ENCODE measurements at places on chromosomes 7 and 10.

DNA sequence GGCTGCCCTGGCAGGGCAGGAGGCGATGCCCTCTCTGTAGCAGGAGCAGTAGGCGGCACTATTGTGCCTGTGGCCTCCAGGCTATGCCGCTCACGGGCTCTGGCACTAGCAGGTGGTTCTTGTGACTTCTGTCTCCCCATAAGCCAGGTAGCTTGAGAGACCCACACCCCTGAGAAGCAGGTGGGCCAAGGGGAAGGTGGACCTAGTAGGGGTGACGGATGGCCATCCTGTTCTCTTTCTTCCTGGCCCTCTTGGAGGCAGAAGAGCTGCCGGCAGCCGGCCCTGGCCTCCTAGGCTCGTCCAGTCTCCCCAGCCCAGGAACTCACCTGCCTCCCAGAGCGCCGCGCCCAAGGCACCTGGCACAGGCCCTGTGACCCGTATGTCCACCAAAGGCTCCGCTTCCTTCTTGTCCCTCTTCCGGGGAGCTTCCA, 15.4 kb downstream of the MMRN2 start:
- DNase-seq, result no peak

- no peak for DNase-seq
Observed at GRCh38 chr10:72087392-72087968, 871 bp downstream of the SPOCK2 start.

- no peak for DNase-seq
Observed at GRCh38 chr10:61021926-61022325, 77.9 kb upstream of the RHOBTB1 start.

DNA sequence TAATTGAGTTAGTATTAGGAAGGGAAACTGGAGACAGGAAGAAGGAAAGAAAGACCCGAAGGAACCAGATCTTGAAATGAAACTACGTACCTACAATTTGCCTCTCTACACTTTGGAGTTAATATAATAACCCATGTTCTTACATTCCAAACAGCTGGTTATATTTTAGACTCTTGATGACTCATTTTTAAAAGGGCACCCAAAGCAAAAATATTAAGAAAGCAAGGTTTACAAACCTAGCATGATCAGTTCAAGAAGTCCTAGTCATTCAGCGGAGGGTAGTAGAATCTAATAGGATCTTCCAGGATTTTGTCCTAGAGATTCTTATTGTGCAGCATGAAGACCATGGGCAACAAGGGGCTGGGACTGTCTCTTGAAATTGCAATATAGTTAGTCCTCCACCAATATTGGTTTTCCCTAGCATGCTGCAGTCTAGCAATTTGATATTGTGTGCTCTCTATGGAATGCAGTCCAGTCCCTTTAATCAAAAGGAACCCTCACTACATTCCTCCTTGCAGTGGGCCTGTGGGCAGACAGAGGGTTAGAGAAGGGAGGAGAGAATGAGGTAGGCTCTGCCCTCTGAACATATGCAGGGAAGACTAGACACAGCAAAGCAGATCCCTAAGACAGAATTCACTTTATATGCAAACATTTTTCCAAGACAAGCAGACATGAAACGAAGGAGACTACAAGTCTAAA, 230.3 kb downstream of the INHBA start:
- no peak for DNase-seq

DNA sequence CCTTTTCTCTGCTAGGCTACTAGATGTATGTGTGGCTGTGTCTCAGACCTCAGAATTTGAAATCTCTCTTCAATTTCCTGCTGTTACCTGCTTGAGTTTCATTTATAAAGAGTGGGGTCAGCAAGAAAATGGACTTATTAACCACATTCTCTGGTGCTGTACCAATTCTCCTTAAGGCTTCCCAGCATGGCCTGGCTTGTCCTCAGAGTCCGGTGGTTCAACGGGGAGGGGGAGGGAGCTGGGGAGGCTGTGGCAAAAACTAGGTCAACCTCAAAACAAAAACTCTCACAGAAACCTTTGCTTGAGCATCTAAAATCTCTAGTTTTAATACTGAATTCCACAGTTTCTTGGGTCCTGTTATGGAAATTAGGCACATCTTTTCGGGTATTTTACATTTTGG, 389.1 kb upstream of the COBL start:
- DNase-seq, result no peak

DNA sequence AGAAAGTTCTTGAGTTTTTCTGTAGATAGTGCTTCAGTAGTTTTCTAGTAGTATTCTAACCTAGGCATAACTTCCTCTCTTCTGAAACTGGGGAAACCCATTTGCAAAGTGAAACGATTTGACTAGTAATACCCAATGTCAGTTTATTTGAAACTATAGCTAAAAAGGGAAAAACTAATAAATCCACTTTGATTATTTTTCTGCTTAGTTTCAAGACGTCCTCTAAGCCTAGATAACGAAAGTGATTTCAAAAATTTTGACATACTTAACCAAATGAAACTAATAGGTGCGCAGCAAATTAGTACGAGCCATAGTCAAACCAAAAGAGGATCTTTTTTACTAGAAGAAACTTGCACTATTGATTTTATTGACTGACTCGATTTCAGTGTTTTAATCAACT, 9.8 kb upstream of the SP8 start:
- DNase-seq, result no peak

DNA sequence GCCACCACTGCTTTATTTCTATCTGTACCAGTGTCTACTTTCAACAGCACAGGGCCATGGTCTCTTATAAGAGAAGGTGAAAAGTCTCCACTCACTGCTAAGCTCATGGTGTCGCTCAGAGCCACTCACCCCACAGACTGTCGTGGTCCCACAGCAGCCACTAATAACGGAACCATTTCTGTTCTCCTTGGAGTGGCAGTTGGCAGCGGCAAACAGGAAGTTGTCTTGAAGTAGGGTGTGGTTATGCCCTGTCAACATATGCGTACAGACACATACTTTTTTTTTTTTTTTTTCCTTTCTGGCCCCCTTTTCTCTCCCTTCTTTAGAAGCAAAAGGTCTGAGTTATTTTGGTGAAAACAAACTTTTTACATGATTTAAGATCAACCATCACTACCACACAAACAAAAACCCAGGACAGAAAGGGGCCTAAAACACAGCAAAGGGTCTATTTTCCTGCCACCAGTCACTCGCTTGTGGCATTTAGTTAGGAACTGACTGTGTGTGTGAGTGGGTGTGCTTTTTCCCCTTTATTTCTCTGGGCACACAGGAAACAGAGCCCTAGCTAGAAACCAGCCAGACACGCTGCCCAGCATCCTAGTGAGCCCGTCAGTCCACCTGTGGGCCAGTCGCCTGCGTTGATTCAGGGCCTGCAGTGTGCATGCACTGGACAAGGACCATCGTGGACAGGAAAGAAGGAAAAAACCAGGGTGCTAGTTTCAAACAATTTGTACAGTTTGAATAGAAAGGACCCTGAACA, 96.7 kb upstream of the EFCAB10 start:
- no peak for DNase-seq

DNA sequence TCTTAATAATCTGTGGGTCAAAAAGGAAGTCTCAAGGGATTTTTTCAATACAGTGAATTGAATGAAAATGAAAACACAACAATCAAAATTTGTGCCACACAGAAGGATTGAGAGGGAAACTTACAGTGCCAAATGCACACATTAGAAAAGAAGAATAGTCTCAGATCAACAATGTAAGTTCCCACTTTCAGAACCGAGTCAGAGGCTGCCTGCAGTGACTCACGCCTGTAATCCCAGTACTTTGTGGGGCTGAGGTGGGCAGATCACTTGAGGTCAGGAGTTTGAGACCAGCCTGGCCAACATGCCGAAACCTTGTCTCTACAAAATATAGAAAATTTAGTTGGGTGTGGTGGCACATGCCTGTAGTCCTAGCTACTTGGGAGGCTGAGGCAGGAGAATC, 12.5 kb upstream of the KEL start:
- no peak for DNase-seq

DNA sequence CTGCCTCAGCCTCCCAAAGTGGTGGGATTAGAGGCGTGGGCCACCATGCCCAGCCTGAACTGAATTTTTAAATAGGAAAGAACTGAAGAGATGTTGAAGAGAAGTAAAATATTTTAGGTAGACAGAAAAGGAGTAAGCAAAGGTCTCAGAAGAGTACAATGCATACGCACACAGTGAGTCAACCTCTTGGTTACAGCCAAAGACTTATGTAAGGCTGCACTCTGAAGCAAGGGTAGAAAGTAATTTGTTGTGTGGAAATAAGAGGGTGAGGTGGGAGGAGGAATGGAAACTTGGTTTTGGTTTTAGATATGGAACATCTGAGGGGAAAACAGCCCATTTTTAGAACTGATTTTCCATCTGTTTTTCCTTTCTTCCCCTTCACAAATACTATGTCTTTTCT, 17.6 kb downstream of the KRIT1 start:
- DNase-seq, result no peak

Data from RKO (cell line).